ENCODE measurements at places on chromosomes 7 and 10.

DNA sequence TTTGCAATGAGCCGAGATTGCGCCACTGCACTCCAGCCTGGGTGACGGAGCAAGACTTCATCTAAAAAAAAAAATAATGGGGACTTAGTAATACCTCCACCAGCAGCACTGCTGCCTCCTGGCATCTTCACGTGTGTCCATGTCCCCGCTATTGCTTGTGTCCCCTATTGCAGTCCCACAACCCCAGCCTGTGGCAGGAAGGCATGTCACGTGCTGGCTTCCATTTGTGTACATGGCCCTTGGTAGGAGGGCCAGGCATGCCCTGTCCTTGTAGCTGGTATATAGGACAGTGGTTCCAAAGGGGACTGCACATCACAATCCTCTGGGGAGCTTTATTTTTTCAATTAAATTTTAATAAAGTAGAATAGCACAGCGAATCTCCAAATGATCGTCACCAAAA is 5.7 kb downstream of the ZNF783 start:
- no peak for DNase-seq

- no peak for DNase-seq
Observed at GRCh38 chr7:43470110-43470509, 112.8 kb upstream of the STK17A start.

GRCh38 chr10:110487411-110488331 is 10.0 kb upstream of the DUSP5 start:
- DNase-seq: no peak

GRCh38 chr7:92489634-92490033 is 11.9 kb upstream of the ERVW-1 start:
- DNase-seq: no peak

GRCh38 chr7:151058781-151059366 is 515 bp upstream of the SLC4A2 start:
- no peak for DNase-seq

DNA sequence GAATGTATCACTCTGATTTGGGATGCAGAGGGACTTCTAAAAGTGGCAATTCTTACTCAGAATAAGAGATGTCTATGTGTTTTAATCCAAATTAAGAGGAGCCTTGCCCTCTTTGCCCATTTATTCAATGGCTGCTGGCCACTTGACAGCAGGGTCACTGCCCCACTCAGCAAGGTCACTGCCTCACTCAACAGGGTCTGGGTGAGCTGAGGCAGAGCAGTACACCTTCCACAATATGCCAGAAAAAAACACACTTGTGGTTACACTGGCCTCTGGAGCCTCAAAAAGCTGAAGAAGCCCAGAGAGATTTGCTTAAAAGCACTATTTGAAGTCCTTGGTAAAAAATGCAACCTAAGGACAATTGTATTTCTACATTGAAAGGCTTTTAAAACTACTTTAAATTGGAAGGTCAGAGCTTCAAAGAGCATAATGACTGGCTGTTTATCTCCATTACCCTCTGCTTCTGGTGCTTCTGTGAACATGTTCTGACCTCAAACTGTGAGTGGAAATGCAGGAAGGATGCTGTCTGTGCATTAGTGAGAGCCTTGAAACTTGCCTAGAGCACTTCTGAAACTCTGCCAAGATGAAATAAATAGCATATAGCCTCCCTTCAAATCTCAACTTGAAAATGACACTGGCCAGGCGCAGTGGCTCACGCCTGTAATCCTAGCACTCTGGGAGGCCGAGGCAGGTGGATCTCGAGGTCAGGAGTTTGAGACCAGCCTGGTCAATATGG is 35.1 kb upstream of the WIPF3 start:
- DNase-seq: no peak

GRCh38 chr7:93013446-93014061 is 104.2 kb downstream of the SAMD9 start:
- DNase-seq: no peak

DNA sequence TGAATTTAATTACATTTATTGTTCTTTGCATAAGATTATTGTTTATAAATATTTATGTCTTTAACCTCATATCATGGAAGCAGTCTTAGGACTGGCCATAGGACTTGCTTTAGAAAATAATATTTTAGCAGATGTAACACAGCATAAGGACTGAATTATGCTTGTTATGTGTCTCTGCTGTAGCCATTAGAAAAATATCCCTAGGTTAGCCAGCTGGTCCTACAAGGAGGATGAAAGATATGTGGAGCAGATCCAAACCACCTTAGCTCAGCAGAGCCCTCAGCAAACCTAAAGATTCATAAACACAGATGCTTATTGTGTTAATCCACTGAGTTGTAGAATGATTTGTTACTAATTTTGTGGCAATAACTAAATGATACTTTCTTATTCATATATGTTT is 166.0 kb upstream of the COL1A2 start:
- DNase-seq: no peak

DNA sequence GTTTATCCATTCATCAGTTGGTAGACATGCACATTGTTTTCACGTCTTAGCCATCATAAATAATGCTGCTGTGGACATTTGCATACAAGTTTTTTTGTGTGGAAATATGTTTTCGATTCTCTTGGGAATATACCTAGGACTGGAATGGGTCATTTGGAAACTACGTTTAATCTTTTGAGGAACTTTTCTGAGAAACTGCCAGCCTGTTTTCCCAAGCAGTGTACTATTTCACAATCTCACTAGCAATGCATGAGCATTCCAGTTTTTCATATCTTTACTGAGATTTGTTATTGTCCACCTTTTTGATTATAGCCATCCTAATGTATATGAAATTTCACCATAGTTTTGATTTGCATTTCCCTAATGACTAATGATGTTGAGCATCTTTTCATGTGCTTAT is 95.7 kb upstream of the JAZF1 start:
- DNase-seq: no peak

- DNase-seq: no peak
Observed at GRCh38 chr7:158416283-158416933, 171.2 kb downstream of the PTPRN2 start.

DNA sequence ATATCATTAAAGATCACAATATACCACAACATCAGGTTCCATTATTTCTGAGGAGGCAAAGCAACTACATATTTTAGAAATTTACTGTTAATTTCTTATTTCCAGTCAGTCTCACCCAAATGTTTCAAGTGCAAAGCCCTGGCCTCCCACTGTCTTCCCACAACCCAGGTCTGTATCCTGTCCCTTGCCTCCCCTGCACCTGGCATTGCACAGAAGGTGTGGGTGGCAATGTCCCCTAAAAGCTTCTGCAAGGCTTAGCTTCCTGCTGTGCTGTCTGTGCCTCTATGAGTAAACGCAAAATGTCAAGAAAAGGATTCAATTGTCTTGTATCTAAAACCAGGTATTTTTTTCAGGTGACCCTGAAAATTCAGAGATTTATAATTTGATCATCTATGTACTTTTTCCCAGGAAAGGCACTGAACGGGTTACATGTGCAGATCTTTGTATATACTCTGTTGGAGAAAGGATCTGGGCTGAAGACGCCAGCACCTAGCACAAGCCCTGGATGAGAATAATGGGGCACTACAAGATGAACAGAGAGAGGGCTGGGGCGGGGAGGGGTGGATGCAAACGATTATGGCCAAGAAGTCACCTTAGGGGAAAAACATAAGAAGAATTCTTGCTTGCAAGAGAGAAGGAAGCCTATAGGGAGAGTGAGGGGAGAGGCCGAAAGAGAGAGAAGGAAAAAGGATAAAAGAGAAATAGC is 3.1 kb upstream of the ANTXRL start:
- DNase-seq: no peak

DNA sequence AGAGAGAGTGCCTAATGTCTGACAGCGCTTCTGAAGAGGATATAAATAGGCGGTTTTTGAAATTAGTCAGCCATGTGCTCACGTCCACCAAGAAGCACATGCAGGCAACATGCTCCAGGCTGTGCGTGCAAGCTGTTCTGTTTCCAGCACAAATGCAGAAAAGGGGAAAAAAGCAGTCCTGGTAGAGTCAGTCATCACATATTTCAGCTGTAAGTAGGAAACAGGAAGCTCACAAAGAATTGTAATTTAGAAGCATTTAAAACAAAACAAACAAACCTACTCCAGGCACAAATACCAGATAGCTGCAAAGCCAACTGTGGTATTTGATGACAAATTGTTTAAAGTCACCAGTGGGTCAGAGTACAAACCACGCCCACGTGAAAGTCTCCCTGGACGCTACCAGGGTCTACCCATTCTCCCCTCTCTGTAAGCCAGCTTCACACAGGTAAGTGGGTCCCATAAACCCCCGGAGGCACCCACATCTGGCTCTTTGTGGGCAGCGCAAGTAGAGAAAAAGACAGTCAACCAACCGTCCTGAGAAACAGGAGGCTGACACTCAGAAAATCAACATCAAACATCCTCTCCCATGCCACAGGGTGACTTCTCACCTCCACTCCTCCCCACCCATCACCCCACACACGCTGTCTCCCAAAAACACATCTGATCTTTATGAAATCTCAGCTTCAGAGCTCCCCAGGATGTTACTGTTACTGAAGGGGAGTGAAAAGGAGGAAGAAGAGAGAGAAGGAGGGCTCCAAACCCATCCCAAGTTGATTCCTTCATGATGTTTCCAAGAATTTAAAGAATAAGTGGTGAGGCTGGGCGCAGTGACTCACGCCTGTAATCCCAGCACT is 186.4 kb downstream of the FAM107B start:
- no peak for DNase-seq

DNA sequence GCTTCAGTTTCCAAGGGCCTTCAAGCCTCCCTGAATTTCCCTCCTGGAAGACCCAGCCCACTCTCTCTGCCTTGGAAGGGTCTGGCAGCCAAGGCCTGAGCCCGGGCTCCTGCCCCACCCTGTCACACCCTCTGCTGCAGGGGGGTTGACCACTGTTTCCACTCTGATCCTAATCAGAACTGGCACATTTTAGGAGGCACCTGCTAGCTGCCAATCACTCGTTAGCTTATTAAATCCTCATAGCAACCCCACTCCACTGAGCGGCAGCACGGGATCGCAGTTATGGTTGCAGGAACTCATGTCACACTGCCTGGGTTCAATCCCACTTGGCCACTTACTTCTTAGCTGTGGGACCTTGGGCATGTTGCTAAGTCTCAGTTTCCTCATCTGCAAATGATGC is 12.9 kb downstream of the HSPB1 start:
- no peak for DNase-seq

- DNase-seq: no peak
Observed at GRCh38 chr10:132642732-132643008, 105.1 kb downstream of the INPP5A start.

DNA sequence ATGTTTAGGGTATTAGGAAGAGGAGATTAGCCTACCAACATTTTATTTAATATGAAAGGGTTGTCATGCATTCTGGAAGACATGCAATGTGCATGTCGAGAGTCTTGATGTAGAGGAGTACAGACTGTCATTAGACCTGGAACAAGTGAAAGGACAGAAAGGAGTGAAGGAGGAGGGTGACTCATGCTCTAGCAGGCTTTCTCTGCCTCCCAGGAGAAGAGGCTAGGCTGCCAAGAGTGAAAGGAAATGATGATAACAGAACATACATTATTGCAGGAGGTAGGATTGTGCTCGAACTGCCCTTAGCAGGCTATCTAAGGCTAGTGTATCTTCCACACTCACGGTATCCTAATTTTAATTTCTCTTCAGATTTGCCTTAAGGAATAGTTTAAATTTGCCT is 228.8 kb downstream of the EXOC4 start:
- no peak for DNase-seq

DNA sequence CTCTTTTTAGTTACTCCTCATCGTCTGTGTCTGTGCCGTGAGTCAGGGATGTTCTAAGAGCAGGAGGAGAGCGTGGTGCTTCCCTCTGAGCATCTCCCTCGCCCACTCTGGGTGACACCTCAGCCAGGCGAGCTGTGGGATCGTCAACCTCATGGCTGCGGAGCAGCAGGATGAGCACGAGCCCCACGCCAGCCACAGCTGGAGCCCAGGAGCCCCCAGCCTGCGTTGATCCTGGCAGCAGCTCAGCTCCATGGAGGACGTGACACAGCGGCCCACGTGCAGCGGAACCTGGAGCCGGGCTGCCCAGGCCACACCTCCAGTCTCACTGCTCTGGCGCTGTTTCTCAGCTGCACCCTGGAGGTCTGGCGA is 512.0 kb downstream of the PTPRN2 start:
- no peak for DNase-seq

- no peak for DNase-seq
Observed at GRCh38 chr10:60372436-60372835, 17.2 kb downstream of the ANK3 start.

DNA sequence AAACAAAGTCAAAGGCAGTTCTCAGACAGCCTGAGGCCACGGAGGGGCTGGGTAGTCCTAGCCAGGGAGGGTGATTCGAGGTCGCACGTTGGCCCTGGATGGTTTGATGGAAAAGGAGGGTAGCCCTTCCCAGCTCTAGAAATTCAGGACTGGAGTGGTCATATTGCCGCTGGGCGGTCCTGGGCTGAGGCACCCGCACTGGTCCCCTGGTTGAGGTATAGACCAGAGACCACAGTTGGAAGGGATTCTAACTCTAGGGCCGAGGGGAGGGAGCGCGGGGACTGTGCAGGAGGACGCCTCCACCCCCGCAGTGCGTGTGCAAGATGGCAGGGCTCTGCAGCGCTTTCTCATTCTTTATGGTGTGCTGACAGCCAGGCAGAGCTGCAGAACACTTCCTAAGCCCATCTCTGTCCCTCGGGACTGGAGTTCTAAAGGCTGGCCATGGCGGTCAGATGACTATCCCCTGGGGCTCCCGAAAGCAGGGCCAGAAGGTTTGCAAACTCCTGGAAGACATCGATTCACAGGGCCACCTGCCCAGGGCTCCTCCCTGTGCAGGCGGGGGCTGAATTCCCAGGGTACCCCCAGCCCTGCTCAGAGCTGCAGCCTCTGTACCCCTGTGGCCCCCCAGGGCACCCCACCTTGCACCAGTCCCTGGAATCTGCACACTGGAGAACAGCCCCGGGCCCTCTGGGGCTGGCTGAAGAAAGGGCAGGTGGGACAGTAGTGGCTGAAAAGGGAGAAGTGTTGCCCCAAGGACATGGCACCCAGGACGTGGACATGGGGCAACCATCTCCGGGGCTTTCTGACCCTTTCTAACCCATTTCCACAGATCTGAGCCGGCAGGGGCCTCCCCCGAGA is 51.0 kb upstream of the ELN start:
- no peak for DNase-seq

Measured in stimulated activated CD4-positive, alpha-beta T cell treated with anti-CD3 and anti-CD28 coated beads, Interleukin-2, amount 100 ng/mL, for 48 hours (primary cell).